NCI-H1105 treated with DMSO at 0.1 percent for 48 hours (cell line): ENCODE measurements at places on chromosomes 1 and 21.

GRCh38 chr1:118812555-118812954 lies 175.6 kb downstream of the TBX15 start:
- DNase-seq = no peak

DNA sequence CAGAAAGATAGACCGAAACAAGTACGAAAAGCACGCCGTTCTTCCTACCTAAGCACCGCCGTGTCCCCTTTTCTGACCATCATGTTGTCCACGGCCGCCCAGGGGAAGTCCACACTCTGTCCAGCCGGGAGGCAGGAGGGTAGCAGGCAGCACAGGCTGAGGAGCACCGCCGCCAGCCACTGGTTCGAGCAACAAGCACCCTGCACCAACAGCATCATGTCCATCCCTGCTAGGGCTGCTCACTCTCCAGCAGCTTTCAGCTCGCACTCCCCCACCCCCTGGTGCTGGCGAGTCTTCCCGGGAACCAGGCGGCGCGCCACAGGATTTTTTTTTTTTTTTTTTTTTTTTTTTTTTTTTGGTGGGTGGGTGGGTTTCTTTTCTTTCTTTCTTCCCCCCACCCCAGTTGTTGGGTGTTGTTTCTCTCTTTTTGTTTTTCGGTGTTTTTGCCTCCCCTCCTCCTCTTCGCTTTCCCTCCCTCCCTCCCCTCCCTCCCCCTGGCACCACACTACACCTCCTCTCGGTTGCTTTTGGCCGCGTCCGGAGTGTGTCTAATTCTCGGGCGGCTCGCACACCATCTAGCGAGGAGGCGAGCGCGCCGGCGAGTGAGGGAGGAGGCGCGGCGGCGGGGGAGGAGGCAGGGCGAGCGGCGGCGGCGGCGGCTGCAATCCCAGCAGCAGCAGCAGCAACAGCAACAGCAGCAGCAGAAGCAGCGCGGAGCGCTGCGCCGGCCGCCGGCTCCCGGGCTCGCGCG lies at the start of gene NEGR1:
TSS of gene NEGR1 (minus strand) at position 269 of the 751 bp plus-strand sequence.
- peak; percentile 90 for DNase-seq

DNA sequence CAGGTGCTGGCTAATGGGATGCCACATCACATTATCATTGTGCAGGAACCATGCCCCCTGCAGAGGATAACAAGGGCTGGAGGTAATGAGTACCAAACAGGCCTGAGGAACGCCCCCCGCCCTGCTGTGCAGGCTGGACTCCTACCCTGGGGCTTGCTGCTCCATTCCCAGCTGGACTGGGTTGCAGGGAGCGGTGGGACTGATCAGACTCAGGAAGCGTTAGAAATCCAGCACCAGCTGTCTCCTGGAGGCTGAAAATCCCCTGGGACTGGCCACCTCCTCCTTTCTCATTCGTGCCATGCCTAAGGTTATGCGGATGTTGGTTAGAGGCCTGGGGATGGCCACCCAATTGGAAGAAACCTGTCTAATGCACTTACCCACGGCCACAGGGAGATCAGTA lies 36.9 kb upstream of the POU3F1 start:
- no peak for DNase-seq

- peak; percentile 4 for DNase-seq
Measured at GRCh38 chr1:161905269-161905884, 118.3 kb downstream of the OLFML2B start.

DNA sequence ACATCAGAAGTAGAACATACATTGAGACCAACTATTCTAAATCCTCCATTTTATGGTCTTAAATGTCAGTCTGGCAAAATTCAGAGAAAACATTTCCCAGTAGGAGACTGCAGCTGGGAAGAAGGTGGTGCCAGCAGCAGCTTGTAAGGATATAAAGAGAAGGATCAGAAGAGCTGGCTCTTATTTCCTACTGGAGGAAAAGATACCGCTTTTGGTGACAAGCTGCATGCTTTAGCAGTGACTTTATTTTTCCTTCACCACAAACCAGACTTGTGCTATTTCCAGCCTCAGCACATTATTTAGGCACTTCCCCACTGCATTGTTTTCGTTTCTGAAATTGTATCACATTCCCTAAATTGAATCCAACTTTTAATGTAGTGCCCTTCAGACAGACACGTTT lies 28.4 kb downstream of the RNF11 start:
- no peak for DNase-seq

DNA sequence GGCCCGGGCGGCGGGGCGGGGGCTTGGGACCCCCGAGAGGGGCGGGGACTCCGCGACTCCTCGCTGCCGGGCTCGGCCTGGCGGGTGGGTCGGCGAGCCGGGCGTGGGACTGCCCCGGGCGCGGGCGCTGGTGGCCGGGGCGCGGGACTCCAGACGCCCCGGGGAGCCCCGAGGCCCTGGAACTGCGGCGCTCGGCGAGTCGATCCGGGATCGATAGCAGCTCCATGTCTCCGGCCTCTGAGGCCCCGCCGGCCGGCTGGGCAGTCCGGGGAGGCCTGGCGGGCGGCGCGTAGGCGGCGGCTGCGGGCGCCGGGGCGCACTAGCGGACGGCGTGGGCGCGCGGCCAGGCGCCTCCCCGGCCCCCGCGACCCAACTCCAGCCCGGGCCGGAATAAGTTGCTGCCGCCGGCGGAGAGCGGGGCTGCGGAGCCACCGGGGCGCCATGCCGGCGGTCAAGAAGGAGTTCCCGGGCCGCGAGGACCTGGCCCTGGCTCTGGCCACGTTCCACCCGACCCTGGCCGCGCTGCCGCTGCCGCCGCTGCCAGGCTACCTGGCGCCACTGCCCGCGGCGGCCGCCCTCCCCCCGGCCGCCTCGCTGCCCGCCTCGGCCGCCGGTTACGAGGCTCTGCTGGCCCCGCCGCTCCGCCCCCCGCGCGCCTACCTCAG lies 400 bp downstream of the SAMD11 start:
- DNase-seq = no peak

GRCh38 chr21:44548922-44549321 lies 2.4 kb downstream of the KRTAP10-2 start:
- no peak for DNase-seq

- no peak for DNase-seq
Measured at GRCh38 chr1:183970516-183971300, 66.8 kb downstream of the COLGALT2 start.

DNA sequence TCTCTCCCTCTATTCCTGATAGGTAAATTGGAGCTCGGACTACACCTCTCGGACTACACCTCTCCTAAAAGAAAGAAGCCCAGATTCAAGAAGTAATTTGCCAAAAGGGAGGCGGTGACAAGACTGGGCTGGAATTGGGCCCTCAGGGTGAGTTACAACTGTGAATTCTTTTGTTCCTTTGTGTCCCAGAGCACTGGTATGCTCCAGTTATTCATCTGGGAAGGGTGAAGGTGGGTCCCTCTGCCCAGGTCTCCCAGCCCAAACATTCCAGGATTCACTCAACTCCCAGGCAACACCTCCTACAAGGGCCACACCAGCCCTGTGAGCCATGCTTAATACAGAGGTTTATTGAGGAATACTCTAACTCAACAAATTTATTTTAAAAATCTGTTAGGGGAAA lies 69.2 kb downstream of the LMX1A start:
- DNase-seq = no peak

DNA sequence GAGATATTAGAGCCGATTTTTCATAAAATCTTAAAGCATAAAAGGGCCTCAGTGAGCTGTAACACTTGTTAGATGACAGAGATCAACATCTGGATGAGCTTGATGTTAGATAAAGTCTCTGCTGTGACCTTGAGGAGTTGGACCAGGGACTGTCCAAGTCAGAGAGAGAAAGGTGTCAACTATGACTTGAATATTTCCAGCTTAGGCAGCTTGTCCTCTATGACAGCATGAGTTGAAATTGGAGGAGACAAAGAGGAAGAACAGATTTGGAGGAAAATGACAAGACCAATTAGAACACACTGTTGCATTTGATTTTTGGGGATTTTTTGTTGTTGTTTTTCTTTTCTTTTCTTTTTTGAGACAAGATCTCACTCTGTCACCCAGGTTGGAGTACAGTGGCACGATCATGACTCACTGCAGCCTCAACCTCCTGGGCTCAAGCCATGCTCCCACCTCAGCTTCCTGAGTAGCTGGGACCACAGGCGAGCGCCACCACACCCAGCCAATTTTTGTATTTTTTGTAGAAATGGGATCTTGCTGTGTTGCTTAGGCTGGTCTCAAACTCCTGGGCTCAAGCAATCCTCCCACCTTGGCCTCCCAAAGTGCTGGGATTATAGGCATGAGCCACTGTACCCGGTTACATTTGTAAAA lies 35.3 kb upstream of the CLIC4 start:
- DNase-seq = no peak

DNA sequence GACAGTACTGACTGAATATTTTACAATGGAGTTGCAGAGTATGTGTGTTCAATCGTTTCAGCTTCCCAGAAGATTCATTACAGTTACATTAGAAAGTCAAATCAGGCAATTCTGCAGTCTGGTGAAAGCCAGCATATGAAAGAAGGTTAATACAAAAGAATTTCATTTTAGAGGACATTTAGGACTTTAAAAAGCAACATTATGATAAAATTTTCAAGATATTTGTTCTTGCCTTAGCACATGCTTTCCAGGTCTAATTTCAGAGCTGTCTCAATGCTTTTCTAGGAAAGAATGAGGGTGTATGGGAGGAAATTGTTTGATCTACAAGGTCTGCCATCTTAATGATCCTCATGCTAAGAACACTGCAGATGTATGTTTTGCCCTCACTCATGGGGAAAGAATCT lies 63.2 kb downstream of the RERE start:
- DNase-seq = no peak

DNA sequence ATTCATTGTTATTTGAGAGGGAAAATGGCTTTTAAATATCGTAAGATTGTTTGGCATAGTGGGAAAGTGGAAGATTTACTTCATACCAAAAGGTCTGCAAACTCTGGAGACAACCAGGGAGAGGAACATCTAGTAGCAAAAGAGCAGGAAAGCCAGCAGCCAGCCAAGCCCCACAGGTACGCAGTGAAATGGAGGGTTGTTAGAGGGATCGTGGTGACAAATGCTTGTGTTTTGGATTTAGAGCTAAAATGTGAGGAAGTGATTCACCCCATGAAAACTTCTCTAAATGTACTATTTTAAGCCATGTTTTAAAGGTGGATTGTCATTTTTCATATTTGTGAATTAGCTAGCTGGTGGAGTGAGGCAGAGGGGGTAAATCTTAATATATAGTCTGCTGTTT lies 69.3 kb downstream of the RPS6KC1 start:
- DNase-seq = no peak

- no peak for DNase-seq
Measured at GRCh38 chr1:58722414-58722813, 22.6 kb upstream of the MYSM1 start.

DNA sequence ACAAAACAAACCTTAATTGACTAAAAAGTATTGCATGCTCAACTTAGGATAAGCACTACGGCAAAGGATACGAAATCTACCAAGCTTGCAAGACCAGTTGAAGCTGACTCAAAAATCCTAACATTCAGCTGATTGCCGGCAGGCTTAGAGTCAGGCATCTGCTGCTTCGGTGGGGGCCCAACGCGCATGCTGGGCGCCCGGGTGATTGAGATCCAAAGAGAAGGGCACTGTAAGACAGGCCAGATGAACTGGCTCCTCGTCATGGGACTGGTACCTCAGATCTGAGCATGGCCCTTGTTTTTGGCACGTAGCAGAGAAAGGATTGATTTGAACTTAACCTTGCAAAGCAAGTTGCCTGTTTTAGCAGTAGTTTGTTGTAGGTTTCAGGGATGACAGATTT lies 86.6 kb downstream of the PRDM2 start:
- DNase-seq = no peak

DNA sequence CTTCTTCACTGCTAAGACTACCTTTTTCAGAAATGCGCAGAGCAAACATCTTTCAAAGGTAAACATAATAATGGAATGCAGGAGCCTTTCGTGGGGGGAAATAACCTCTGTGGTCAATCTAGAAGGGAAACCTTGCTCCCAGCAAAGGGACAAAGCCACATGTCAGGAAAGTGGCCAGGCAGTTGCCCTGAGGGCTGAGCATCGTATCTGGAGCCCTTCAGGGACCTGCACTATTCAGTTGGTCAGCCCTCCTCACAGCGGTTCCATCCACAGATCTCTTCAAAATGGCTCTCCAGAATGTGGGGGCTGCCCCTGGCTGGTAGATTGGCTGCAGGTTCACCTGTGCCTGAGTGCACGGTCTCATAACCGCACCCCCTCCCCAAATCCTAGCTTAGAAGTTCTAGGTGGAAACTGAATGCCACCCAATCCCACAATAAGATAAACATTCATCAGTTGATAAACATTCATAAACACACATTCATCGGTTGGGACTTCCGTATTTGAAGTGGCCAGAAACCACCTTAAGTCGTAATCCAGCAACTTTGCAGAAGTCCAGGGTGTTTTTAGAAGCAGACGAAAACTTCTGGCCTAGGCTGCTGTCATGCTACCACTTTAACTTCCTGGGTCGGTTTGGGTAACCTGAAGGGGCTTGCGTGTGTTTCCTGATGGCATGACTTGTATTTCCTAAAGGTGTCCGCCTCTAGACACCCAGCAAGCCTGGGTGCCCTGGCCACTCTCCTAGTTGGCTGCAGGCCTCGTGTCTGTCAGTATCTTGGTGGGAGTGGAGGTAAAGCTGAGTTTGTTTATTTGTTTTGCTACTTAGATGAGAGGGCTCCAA lies 50.5 kb downstream of the RASSF5 start:
- peak; percentile 74 for DNase-seq

GRCh38 chr1:179823693-179824092 lies 53.9 kb downstream of the TOR1AIP2 start:
- DNase-seq = no peak

- peak; percentile 46 for DNase-seq
Measured at GRCh38 chr21:39386194-39386593, 37.3 kb upstream of the HMGN1 start.

DNA sequence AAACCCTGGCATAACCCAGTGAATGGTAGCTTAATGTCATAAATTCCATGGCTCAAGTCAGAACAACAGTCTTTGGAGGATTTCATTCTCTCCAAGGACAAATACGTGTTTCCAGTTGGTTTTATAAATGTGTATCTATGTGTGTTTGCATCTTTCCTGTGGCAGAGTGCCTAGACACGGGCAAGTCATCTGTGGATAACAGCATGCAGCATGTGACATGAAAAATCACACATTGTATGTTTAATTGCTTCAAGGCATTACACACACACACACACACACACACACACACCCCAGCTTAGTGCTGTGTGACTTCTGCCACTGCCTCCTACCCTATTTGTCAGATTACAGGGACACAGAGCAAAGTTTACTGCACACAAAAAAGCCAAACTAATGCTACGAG lies 68.2 kb upstream of the SSX2IP start:
- DNase-seq = no peak

DNA sequence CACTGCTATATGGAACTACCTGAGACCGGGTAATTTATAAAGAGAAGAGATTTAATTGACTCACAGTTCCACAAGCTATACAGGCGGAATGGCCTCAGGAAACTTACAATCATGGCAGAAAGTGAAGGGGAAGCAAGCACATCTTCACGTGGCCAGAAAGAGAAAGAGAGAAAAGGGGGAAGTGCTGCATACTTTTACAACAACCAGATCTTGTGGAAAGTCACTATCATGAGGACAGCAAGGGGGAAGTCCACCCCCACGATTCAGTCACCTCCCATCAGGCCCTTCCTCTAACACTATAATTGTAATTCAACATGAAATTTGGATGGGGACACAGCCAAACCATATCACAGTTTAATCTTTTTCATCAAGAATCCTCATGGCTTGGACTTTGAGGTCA lies 339.2 kb upstream of the AJAP1 start:
- DNase-seq = no peak
